ENCODE measurements at places on chromosomes 2 and 18.

DNA sequence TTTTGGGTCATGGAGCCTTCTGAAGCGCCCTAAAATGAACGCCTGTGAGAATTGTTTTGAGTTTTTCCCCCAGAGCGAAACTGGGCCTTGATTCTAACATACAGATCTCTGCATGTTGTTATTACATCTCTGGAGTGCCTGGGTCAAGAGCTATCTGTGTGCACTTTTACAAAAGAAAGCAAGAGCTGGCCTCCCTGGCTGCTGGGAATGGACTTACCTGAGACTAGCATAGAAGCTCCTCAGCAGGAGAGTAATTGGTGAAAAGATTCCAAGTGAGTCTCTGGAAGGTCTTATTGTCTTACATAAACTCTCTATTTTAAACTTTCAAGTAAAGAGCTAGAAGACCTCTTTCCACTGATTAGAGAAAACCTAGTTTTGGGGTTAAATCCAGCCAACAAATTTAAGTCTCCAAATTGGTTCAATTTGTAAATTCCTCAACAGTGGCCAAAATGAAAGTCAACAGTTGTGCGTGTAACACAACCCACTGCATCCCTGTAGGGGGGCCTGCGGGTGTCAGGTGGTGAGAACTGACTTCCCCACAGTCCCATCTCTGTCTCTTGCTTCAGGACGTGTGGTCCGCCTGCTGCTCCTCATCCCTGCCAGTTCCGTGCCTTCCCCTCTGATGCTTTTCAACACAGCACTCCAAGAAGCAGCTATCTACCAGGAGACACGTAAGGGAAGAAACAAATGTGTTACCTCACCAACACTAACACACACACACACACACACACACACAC is 206.1 kb downstream of the SH3BP4 start:
- no peak for DNase-seq

GRCh38 chr18:57575542-57575941 is 11.0 kb downstream of the FECH start:
- no peak for DNase-seq

DNA sequence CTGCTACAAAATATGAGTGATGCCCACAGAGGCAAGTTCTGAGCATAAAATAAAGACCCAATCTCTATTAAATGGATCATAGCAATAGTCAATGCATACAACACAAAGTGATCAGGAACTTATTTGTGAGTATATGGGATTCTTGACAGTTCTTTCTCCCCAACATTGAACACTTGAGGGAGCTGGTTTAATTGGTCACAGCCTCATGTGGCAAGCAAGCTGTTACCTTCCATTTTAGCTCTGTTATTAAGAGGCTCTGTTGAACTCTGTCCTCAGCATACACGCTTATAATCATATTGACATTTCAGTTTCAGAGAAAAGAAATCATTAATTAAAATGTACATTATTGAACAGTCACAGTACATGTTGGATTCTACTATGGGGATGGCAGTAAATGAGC is 37.6 kb upstream of the PAX3 start:
- no peak for DNase-seq

DNA sequence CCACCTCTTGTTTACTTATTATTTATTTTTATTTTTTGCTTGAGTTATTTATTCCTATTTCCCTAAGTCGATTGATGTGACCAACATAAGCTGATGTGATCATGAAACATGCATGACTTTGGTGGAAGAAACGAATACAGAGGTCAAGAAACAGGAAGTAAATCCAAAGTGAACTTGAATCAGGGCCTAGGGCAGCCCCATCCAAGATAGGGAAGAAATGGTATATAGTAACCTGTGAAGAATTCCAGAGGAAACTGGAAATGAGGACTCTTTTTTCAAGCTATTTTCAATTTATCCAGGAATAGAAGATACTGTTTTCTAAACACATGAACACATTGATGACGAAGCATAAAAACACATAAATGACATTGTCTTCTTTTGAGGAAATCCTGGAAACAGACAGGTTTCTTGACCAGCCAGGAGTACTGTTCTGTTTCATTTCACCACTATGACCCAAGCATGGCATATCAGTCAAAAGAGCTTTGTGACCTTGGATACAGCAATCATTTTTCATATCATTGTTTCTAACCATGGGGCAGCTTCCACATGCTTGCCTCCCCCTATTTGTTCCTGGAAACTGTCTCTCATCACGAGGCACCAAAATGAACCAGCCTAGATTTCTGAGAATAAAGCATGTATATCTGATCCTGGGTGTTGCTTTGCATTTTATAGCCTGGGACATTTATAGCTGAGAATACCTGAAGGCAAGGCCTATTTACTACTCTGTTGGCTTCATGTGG is 9.1 kb upstream of the LCLAT1 start:
- DNase-seq = no peak

GRCh38 chr2:108266218-108266617 is 22.5 kb upstream of the SULT1C2 start:
- no peak for DNase-seq

DNA sequence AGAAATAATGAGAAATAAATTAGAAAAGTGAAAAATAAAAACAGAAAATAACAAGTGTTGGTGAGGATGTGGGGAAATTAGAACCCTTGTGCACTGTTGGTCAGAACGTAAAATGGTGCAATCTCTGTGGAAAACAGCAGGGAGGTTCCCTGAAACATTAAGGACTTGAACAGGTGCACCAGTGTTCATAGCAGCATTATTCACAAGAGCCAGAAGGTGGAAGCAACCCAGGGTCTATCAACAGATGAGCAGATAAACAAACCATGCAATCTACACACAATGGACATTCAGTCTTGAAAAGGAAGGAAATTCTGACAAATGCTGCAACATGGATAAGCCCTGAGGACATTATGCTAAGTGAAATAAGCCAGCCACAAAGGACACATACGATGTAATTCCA is 58.2 kb upstream of the TFCP2L1 start:
- DNase-seq = no peak

- DNase-seq = no peak
Measured at GRCh38 chr18:770583-770961, 41.5 kb downstream of the YES1 start.

DNA sequence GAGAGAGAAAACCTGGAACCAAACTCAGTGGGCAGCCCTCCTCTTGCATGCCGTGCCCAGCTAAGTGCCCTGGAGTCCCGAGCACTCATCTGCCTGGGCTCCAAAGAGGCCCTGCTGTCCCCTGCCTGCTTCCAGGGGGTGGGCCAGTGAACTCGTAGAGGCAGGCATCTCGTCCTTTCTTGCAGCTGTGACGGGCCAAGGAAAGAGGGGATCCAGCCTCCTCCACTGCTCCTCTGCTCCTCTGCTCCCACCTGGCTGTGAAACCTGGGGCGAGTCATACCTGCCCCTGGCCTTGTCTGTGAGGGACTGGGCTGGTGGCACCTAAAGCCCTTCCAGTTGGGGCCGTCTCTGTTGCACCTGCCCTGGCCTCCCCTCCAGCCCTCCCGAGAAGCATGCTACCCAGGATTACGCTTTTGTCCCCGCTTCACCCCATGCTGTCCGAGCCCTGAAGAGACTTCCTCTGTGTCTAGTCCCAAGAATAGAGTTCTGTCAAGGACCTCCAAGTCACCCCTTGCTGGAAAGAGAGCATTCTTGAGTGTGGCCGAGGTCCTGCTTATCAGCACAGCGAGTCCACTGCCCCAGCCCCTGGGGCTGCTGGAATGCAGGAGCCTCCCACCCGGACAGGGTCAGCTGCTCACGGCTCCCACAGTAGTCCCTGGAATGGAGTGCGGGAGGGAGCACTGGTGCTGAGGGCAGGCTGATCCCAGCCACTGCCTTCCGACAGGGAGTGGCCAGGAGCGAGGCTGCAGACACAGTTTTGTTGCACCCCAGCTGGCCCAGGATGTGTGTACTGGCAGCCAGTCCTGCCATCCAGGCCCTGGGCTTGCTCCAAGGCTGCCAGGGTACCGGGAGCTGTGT is 14.3 kb downstream of the KCNK3 start:
- DNase-seq = no peak

- DNase-seq = no peak
Measured at GRCh38 chr2:220552790-220553535, 925.5 kb downstream of the SLC4A3 start.

GRCh38 chr2:174902506-174903263 is 102.5 kb downstream of the CHN1 start:
- no peak for DNase-seq

DNA sequence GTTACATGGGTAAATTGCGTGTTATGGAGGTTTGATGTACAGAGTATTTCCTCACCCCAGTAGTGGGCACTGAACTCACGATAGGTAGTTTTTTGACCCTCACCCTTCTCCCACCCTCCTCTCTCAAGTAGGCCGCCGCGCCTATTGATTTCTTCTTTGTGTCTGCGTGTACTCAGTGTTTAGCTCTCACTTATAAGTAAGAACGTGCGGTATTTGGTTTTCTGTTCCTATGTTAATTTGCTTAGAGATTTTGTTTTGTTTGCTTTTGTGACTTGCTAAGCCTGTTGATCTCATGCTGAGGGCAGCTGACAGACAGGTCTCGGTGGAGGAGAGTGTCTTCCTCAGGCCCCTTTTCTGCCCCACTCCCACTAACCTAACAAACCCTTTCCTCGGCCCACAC is 36.2 kb downstream of the ACOXL start:
- DNase-seq = no peak

DNA sequence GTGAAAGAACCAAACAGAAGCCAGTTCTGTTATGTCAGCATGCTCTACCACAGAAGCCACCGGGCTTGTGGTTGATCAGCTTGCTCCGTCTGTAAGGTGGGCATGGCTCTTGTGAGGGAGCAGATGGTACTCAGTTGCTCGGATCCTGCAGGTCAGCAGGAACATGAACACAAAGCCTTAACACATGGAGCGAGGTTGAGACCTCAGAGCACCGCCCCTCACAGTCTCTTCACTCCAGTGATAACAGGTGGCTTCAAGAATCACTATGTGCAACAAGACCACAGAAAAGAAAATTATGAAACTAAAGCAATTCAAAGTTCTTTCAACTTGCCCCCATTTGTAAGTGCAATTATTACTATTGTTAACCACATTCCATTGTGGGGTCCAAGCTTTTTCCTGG is 72.1 kb downstream of the OSBPL6 start:
- no peak for DNase-seq

DNA sequence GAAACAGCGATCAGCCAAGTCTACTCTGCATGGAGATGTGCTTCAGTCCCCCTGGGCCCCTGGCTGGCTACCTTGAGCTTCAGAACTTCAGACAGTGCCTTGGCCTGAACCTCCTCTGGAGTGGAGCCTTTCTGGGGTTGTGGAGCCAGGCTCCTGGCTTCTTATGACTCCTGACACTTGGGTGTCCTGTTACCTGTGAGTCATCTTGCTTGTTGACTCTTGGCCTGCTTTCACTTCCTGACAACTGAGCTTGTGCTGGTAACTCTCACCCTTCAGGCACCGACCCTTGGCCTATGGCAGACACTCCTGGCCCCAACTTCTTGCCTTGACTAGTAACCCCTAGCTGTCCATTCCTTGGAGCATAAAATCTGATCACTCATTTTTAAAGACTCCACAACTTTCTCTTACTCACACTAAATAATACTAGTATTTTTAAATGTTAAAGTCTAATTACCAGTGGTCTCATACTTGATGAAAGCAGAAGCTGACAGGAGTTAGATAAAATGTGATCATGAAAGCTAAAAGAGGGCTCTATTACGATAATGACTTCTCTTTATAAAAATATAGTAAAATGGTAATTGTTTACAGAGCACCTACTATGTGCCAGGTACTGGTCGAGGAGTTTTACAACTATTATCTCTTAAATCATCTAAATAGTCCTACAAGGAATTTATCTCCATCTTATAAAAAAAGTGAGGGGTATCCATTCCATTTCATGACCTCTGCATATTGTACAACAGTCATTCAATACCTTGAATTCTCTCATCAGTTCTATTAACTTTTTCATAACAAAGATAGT is 46.3 kb upstream of the VIT start:
- DNase-seq = peak; percentile 46

GRCh38 chr2:3079466-3079865 is 298.2 kb downstream of the EIPR1 start:
- no peak for DNase-seq
